ENCODE measurements at places on chromosomes 7 and 10.

DNA sequence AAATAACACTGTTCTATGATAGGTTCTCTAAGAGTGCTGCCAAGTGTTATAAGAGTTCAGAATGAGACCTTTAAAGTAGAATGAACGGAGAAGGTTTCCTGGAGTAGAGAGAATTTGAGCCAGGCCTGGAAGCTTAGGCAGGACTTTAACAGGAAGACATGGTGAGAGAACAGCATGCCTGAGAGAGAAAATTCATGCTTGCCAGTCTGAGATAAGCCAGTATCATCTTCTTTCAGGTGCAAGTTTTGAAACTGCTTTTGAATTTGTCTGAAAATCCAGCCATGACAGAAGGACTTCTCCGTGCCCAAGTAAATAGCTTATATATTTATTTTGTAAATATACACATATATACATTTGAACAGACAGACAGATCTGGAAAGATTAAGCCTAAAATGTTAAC lies 22.1 kb downstream of the ARMC10 start:
- no peak for DNase-seq

- DNase-seq = no peak
These were observed 43.8 kb upstream of the CSTF2T start for GRCh38 chr10:51743146-51743545.

DNA sequence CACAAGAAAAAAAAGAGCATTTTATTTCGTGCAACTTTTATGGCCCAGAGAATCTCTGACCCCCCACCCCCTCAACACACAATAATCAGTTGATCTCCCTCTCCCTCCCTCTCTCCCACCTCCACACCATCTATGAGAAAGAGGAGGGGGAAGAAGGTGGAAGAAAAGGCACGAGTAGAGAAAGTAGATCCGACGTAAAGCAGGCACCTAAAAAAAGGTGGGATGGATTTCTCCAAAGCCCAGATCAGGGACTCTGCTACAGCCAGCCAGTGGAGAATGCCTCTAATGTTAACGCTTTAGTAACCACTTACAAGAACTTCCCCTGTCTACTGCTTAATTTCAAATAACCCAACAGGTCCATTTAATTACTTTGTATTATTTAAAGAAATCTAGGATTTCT lies 24.4 kb downstream of the KMT2C start:
- no peak for DNase-seq

DNA sequence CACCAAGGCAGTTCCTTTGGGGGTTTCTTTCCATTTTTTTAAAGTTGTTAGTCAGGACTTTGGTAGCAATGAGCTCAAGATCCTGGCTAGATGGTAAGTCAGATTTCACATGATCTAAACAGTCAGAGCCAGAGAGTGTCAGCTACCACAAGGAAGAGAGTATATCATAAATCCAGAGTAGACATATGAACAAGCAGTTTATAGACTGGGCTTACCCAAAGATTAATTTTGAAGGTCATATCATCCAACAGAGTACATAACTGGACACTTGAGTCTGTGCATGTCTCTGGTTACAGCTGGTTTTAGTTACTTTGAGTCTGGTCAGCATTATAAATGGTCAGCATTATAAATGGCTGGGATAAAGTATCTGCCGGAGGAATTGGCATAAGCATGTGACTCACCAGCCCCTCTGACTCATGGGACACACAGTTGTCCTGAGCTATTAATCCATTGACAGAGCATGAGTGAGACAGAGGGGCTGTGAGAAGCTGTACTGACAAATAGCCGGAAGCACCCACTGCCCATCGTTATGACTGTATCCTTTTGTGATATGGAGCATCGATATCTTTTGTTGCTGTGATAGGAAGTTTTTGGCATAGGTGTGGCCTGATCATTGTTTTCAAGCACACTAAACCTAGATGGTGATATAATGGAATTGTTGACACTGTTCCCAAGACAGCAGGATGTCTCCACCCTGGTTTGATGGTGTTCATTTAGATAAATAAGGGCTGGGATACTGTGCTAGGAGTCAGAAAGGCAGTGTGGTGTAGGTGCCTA lies 19.3 kb downstream of the PPP1R3C start:
- DNase-seq = no peak

- DNase-seq = no peak
These were observed 2.9 kb upstream of the IFRD1 start for GRCh38 chr7:112447406-112447805.

Measured in activated T-helper 1 cell treated with anti-CD3 and anti-CD28 coated beads, Interleukin-12 subunit alpha, Interleukin-12 subunit beta, Interleukin-2, Interleukin-4 antibody, amounts not matched to agents 30 ng/mL and 10 ng/mL and 1 ng/mL, durations not matched to agents 14 hours and 24 hours and 36 hours (primary cell).